Putamen (tissue), 1 donor: ENCODE measurements at places on chromosomes 3 and 15.

GRCh38 chr3:57309769-57310360 lies 17.4 kb upstream of the ASB14 start:
- DNase-seq = no peak

DNA sequence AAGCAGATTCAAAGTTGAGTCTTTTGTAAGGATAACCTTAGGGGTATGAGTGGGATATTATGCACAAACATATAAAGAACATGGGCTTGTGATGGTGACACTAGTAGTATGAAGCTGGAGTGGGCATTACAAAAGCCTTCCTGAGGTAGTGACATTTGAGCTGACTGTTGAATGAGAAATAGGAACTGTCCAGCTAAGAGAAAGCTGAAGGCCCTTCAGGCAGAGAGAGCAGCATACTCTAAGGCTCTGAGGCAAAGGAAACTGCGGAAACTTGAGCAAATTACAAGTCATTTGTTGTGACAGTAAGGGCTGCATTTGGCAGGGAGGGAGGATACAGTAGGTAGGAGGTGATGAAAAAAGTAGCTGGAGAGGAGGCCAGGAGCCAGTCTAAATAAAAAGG lies 190.7 kb upstream of the CD96 start:
- no peak for DNase-seq

- DNase-seq = no peak
Measured at GRCh38 chr15:77370580-77370979, 49.3 kb downstream of the PEAK1 start.

GRCh38 chr3:155047672-155048071 lies 32.4 kb upstream of the MME start:
- no peak for DNase-seq

- DNase-seq = peak; percentile 69
Measured at GRCh38 chr3:181326637-181327223, 337.2 kb upstream of the DNAJC19 start.

DNA sequence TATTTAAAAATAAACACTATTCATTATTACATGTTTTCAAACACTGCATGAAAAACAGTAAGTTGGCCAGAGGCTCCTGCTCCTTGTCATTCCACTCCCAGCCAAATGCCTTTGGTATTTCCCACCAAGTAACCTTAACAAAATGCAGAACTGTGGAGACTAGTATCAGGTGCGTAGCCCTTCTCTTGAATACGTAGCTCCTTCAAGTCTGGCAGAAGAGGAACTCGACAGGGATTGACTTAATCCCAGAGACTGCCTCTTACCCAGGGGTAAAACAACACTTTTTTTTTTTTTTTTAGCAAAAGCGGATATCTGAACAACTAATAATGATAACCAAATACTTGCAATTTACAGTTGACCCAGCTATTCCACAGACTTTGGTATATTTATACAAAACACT lies 738 bp downstream of the COMMD2 start:
- DNase-seq = no peak

DNA sequence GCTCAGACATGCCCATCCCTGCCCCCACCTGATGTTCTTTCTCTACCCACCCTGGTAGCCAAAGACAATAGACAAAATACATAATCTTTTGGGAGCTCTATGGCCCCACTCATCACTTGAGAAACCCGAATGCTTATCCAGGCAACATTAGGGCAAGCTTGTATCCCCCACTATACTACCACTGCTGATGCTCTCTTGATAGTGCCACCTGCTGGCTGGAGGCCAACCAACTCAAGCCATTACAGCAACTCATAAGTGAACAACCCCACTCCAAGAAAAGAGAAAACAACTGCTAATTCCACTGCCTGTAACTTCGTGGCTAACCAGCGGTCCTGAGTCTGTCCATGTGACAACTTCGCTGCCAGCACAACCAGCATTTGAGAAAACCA lies 342.5 kb upstream of the TGFBR2 start:
- DNase-seq = no peak
